Retinal pigment epithelial cell (primary cell): ENCODE measurements at places on chromosomes 3 and 15.

DNA sequence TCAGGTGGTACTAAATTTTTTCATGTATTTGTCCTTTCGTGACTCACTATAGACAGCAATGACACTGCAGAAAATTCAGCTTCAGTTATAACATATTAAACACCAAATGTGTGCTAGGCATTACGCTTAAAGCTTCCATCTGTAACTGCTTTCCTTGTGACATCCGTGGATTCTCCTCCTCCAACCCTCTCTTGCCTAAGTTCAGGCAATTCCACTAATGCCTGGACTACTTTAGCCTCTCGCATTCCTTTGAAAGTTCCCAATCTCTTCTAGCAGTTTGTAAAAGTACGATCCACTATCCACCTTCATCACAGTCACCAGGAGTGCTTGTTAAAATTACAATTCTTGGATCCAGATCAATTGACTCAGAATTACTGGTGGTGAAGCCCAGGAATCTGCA lies 17.7 kb downstream of the CCDC80 start:
- DNase-seq: no peak

DNA sequence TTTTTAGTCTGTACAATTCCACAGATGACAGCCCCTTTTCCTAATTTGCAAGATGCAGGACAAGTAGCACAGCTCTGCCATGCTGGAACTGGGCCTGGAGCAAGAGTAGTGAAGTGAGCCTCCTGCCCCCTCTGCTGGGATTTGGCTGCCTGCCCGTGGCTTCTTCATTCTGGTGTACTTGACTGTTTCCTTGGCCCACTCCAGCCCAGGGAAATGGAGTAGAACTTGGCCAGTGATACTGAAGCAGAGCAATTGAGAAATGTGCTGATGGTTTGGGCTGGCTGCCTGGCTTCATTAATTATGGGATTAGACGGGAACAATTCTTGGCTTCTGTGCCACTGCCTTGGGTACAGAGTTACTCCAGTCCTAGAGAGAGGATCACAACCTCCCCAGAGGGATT lies 2.8 kb downstream of the GPD1L start:
- DNase-seq: peak; percentile 39

- no peak for DNase-seq
Measured at GRCh38 chr3:25910997-25911396, 121.1 kb downstream of the OXSM start.

DNA sequence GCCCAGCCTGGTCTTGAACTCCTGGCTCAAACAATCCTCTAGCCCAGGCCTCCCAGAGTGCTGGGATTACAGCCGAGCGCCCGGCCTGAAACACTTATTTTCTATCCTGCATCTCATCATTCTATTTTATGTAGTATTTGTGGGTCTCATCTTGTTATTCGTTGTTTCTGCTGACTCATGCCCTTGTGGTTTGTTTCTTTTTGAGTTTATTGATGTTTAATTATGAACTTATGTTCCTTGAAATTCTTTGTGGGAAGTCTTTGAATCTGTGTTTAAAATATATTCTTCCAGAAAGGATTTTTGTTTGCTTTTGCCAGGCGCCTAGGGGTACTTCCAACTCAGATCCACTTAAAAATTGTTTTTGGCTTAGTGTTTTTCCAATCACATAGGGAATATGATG lies 78.3 kb upstream of the C15orf39 start:
- no peak for DNase-seq

- no peak for DNase-seq
Measured at GRCh38 chr3:11300970-11301369, 28.8 kb downstream of the ATG7 start.

GRCh38 chr3:175248832-175249231 lies 389.7 kb downstream of the NAALADL2 start:
- DNase-seq: no peak

GRCh38 chr3:126464093-126464492 lies 11.6 kb downstream of the ZXDC start:
- DNase-seq: no peak

DNA sequence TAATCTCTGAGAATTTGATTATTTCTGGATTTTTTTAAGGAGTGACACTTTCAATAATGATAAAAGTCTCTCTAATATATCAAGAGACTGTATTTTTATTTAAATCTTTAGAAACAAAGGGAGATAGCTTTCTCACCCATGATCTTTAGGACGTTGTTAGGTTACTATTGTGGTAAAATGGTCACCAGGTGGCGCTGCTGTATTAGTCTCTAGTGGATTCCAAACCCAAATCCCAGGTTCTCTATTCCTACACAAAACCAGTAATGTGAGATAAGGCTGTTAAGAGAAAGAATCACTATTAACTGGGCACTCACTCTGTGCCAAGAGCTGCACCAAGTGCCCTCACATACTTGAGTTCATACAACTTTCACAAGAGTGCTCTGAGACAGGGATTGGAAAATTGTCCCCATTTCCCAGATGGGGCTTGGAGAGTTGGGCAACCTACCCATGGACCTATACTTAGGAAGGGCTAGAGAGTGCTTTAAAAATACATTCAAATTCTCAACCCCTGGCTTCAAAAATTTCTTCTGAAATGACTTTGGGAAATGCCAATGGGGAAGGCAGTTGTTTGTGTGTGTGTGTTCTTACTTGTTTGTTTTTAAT lies 593.4 kb upstream of the TGFBR2 start:
- DNase-seq: peak; percentile 23

DNA sequence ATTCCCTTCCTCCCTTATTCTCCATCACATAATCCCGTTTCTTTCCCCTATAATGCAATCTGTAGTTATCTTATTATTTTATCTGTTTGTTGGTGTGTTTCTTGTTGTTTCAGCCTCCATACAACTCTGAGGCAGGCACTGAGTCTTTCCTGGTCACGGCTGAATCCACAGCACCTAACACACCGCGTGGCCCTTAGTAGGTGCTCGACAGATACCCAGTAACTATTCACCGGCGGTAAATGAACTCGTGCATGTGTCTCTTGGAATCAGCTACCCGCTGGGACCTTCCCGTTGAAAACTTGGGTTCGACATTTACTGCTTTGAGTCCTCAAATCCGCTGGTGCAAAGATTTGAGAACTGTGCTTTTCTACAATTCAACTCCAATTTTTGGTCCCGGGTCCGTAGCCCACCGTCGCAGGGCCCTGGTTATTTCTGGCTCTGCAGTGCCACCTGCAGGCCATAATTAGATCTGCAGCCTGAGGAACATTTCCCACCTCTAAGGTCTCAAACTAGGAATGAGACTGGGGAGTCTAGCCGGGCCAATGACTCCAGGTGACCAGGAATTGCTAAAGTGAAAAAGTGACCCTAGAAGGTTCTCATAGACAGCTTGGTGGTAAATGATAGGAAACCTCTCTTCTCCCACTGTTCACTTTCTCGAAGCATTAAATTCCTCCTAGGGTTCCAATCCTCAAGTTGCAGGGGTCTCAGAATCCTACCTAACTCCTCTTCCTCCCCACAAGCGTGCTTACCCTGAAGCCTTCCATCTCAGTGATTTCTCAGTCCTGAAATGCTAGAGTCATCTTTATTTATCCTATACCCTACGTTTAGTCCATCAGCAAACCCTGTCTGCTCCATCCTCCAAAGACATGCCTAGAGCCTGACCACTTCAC lies 40.0 kb upstream of the TRH start:
- no peak for DNase-seq

DNA sequence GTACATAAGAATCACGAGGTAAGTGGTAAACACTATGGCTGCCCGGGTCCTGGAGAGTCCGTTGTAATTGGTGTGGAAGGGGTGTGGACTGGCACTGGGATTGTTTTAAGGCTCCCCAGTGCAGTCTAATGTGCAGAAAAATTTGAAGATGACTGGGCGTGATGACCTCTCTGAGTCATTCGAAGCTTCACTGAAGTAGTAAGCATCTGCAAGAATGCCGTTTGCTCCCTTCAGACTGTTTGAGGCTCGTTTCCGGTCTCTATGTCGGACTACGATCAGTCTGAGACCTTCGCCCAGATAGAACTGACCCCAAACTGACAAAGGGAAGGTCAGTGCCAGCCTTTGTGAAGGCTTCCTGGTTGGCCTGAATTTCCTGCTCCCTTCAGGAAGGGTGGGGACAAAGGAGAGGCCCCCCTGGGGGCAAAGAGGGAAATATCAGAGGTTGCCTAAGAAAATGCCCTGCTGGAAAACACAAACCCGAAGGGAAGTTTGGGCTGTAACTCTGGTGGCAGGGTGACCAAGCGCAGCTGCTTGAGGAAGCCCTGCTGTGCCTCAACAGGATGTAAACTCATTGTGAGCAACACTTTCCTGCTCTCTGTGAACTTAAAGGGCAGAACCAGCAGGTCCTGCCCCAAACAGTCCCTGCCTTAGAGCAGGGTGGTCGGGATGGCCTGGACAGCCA lies 34.6 kb downstream of the BTD start:
- peak; percentile 68 for DNase-seq

DNA sequence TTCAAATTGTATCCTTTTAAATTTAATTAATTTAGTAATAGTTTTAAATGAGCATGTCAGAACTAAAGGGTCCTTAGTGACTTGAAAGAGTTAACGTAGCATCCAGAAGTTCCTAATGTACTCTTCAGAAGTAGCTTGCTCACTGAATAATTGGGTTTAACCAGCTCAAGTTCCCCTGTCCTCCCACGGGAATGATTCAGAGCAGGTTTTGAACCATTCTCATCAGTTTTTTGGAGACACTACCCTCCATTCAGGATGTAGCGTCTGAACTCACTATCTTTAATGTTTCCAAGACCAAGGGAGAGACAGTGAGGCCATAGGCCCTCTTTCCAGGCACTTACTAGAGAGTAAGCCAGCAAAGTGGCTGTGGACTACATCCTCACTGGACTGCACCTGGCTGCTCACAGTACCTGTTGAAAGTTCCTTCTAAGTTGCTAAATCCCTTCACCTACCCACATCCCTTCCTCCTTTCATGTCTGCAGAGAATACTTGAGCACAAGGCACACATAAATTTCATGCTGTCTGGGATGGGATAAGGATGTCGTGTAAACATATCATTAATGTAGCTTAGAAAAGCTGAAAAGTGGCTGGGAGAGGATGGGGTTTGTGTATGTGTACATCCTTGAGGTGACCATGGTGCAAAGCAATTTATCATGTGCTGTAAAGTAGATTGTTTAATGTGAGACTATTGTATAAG lies 146.3 kb downstream of the PLCL2 start:
- no peak for DNase-seq

DNA sequence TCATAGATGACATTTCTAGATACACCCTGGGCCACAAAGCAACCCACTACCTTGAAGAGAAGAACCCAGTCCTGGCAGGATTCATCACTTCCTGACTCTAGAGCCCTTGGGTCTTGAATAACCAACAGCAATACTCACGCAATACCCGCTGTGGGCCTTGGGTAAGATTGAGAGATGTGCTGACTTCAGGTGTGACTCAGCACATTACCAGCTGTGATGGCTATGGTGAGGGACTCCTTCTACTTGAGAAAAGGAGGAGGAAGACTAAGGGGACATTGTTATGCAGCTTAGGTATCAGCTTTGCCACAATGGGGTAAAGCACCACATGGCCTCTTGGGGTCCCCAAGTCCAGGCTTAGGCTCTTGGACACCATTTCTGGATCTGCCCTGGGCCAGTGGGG lies 14.9 kb downstream of the C3orf33 start:
- DNase-seq: no peak

DNA sequence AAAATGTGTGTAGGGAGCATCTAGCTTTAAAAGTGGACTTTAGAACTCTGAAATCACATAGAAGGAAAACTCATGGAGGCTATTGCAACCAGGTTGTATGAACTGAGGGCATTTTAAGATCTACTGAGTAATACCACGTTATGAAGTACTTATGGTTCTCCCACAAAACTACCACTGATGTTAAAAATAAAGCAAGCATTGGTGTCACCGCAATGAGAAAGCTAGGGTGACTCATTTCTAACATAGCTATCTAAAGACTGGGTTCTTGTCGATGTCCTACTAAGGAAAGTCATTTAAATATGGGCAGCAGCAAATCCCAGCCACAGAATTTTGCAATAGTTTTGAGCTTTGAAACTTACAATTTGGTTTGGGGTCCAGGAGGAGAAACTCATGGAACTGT lies 584.8 kb downstream of the DIPK2A start:
- DNase-seq: no peak
